Esophagus squamous epithelium (tissue), 5 donors: ENCODE measurements at places on chromosomes 13 and 19.

GRCh38 chr13:35923347-35923746, 207.8 kb downstream of the DCLK1 start:
- DNase-seq, result no peak

DNA sequence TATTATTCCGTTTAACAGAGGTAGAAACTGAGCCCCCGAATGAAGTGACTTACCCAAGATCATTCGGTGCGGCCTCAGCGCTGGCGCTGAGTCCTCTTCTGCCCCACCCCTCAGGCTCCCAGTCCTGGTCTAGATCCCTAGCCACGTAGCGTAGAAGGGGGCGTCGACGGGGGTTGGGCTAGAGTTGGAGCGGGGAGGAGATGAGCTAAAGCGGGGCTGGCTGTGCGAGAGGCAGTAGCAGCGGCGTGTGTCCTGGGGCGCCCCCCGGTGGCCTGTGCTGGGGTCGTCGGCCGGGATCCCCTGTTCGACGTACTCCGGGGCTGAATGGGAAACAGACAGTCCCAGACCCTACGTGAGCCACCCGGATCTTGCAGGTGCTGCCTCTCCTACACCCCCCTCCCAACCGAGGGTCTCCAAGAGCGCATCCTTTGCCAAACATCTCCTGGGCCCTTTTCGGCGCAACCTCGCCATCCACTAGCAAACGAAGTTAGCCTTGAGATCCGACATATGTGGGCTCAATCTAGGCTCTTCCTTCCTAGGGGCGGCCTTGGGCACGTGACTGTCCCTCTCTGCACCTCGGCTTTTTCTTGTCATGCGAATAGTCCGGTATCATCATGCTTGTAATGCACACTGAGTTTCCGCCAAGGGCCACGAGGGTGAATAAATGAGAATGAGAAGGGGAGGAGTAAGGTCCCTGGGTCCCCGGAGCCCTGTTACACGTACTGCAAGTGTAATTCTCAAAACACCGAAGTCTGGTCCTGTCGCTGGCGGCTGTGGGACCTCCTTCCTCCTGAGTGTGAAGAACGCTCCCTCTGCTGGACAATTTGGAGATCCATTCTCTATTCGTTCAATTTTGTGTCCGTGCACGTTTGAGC, 47.7 kb downstream of the CYP4F22 start:
- DNase-seq, result peak; percentile 54

DNA sequence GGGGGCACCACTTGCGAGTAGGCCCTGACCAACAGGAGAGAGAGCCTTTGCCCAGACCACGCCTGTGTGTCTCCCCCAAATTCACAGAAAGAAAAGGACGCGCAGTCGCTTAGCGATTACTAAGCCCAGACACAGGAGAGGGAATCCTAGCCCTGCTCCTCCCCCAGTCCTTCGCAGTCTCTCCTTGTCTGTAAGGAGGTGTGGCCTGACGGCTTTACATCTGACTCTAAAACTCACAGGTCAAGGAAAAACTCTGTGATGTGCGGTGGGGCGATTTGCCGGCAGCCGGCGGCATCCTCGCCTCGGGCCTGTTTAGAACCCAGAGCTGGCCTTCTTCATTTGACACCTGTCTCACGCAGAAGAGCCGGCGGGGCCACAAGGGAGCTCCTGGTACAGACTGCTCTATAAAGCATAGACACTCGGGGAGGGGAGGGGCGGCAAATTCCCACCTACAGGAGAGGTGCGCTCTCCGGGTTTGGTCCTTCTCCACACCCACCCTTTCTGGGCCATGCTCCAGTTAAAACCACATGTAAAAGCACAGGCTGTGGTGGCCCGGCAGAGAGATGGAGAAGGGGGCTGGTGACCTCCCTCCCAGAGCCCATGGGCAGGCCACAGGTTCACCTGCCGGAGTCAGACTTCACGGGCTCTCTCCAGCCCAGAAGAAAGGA, 17.8 kb downstream of the GPR12 start:
- DNase-seq, result no peak

DNA sequence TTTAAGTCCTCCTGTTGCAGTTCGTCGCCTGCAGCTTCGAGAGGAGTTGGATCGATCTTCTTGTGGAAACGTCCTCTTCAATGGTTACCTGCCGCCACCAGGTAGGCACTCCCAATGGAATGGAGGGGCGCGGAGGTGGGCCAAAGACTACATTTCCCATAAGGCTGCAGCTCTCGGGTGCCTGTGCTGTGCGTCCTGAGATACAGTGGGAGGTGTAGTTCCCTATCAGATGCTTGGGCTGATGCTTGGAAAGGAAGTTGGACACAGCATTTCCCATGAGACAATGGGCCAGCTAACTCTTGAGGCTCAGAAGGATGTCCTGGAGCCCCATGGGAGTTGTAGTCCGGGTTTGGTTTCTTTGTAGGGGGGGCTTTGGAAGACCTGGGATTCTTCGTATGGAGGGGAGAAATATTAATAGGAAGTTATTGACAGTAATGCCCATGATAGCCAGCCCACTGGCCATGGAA, 1.8 kb downstream of the SHKBP1 start:
- DNase-seq, result no peak

DNA sequence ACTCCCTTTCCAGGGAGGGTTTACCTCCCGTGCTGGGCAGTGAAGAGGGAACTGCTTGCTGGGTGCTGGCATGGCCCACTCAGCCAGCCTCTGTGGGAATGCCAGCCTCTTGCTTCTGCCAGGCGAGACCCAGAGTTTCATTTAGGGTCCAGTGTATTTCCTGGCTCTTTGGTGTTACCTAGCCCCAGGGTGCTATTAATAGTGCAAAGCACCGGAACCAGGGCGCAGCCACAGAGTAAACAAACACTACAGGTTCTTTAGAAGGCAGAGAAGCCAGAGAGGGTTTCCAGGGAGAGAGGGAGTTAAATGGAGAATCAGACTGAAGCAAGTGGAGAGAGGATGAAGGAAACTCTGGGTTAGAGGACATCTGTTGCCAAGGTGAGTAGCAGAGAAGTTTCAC, 74.9 kb upstream of the SPATA13 start:
- no peak for DNase-seq

DNA sequence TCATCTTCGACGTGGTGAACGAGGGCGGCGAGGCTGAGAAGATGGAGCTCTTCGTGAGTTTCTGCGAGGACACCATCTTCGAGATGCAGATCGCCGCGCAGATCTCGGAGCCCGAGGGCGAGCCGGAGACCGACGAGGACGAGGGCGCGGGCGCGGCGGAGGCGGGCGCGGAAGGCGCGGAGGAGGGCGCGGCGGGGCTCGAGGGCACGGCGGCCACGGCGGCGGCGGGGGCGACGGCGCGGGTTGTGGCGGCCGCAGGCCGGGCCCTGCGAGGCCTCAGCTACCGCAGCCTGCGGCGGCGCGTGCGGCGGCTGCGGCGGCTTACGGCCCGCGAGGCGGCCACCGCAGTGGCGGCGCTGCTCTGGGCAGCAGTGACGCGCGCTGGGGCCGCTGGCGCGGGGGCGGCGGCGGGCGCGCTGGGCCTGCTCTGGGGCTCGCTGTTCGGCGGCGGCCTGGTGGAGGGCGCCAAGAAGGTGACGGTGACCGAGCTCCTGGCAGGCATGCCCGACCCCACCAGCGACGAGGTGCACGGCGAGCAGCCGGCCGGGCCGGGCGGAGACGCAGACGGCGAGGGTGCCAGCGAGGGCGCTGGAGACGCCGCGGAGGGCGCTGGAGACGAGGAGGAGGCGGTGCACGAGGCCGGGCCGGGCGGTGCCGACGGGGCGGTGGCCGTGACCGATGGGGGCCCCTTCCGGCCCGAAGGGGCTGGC, 52.6 kb downstream of the MAP4K1 start:
- no peak for DNase-seq

- no peak for DNase-seq
These were observed 21.7 kb downstream of the FAM187B start for GRCh38 chr19:35206855-35207254.

- no peak for DNase-seq
These were observed 4.7 kb upstream of the SIGLEC14 start for GRCh38 chr19:51651216-51651846.

DNA sequence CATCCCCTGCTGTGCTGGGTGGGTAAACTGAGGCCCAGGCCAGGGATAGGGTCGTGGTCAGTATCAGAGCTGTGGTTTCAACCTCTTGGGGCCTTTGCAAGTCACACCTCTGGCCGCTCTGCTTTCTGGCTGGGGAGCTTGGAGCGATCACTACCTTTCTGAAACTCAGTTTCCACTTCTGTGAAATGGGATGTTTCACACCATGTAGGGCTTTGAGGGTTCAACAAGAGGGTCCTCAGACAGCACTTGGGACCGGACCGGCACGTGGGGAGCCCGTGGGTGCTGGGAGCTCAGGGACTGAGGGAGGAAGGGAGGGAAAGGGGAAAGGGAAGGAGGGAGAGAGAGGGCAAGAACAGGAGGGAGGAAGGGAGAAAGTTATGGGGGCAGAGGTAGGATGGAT, 21.1 kb downstream of the PGLS start:
- no peak for DNase-seq

DNA sequence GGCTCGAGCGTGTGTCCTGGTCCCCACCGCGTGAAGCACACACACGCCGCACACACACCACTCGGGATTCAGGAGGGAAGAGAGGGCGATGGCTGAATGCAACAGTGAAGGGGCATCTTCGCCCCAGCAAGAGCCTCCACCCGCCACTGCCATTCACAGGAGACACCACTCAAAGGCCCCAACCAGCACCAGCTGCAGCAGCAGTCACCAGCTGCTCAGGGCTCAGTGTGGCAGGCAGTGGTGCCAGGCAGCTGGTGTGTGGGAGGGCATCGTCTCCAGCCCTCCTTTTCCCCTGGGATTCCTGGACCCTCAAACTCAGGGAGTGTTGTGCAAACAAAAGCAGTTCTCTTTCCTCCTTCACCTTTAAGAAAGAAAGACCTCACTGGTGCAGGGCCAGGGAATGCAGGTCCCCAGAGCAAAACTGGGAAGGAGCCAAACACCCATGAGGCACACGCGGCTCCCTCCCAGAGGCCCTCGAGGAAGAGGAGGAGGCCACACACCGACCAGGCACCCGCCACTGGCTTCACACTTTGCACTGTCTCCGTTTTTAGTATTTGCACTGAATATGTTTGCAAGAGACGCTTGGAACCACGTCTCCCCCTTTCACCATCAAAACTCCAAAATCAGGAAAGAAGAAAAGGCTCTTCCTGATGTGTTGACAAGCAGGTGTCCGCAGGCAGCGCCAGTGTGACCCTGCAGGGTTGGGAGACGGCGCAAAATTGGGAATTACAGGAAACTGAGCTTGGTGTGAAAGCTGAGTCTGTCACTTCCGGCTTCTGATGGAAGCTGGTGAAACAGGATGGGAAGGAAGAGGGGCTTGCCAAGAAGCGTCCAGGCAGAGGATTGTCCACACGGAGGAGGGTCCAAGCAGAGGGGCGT, 26.4 kb upstream of the F7 start:
- DNase-seq, result no peak

GRCh38 chr13:36789061-36789460, 30.0 kb upstream of the RFXAP start:
- no peak for DNase-seq

- no peak for DNase-seq
These were observed 5.3 kb upstream of the HCN2 start for GRCh38 chr19:584240-585001.

- no peak for DNase-seq
These were observed 23.4 kb downstream of the SMARCA4 start for GRCh38 chr19:10984166-10984735.

- no peak for DNase-seq
These were observed 1319.2 kb upstream of the SLC10A2 start for GRCh38 chr13:104385404-104385803.

GRCh38 chr19:9860407-9860806, 25.3 kb downstream of the PIN1 start:
- DNase-seq, result no peak

DNA sequence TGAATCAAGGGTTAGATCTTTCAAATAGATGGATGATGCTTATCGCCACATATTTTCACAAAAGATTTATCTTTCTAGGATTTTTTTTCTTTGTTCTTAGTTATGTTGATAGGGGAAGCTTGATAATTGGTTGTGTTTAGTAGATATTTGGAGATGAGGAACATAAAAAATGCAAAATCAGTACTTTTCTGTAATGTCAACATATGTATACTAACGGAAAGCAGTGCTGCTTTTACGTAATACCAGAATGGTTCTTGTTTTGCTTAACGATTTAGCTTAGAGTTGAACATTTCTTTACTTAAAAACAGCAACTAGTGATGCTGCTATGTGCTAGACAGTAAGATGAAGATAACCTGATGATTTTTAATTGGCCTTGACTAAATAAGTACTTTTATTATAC, 3.0 kb downstream of the ZMYM2 start:
- no peak for DNase-seq

- DNase-seq, result no peak
These were observed at the start of gene CCDC70 for GRCh38 chr13:51861723-51862300. Gene CCDC70 (plus strand): TSS chr13:51861969. CDS start chr13:51865412, 3,443 bp downstream.

- DNase-seq, result no peak
These were observed 187.4 kb downstream of the NBEA start for GRCh38 chr13:35129500-35129899.

DNA sequence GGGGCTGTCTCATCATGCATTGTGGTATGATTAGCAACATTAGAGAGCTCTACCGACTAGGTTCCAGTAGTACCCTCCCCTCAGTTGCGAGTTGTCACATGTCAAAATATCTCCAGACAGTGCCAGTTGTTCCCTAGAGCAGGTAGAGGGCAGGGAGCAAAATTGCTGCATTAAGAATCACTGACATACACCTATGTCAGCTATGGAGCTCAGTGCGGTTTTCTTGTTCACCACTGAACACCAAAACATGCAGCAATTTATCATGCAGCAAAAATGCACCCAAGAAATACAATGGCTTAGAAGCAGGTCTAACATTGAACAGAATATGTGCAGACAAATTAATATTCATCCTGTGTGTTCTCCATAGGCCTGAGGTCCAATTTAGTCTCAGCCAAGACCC, 186.9 kb upstream of the STARD13 start:
- DNase-seq, result no peak

GRCh38 chr19:12139269-12139668, 881 bp downstream of the ZNF20 start:
- no peak for DNase-seq

DNA sequence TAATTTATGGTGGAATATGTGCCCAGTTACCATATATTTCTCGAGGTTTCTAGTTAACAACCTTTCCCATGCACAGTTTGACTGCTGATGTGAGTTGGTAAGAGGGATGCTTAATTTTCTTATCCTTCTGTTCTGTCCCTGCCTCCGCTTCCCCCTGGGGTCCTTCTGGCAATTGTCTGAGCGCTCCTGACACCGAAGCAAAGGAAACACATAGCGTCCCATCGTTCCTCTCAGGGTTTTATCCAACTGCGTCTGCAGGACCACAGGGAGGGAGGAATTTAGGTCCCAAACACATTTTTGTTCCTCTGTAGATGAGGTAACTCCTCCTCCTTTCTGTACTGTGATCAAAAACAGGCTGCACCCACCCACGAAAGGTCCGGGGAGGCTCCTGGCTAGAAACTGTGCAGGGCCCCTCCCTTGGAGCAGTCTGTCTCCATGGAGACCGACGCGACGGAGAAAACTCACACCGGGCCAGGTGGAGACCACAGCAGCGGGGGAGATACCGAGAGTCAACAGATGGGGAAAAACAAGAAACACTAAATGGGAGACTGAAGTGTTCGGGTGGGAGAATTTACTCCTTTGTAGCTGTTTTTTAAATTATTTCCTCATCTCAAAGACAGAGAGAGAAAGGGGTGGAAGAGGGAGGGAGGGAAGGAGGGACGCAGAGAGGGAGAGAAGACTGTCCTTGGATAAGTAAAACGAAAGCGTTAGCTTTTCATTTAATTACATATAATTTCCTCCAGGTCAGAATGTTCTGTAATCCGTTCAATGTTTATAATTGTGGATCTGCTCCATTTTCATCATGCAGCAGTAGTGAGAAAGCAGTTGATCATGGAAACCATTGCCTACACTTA, 191.8 kb upstream of the NBEA start:
- DNase-seq, result no peak

- no peak for DNase-seq
These were observed 176.3 kb downstream of the RBM26 start for GRCh38 chr13:79229761-79230160.

- no peak for DNase-seq
These were observed 64.9 kb upstream of the MED4 start for GRCh38 chr13:48159826-48160225.
